Naive thymus-derived CD8-positive, alpha-beta T cell (primary cell): ENCODE measurements at places on chromosomes 7 and 10.

GRCh38 chr7:121831801-121832200, 41.2 kb upstream of the PTPRZ1 start:
- no peak overlapping the region for H3K27ac ChIP-seq
- H3K27me3 ChIP-seq: no peaks in the 10 kb centered on the region
- no peaks in the 10 kb centered on the region for H3K36me3 ChIP-seq
- DNase-seq: no peak

DNA sequence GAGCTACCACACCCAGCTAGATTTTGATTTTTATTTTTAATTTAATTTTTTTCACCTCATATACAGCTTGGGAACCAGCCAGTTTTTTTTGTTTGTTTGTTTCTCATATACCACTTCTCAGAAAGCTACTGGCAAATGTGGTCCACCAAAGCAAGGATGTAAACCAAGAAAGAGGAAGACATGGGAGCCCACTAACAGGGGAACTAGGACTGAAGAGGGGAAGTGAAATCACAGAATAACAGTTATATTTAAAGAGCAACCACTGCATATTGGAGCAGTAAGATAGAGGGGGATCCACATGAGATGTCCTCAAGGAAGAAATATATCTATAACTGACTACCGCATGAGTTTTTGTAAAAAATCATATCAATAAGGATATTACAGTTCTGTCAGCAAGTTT, 10.5 kb downstream of the CPVL start:
- no peaks in the 10 kb centered on the region for H3K36me3 ChIP-seq
- no peak overlapping the region for H3K4me3 ChIP-seq
- no peak for DNase-seq
- H3K27ac ChIP-seq: no peak overlapping the region
- no peaks in the 10 kb centered on the region for H3K4me1 ChIP-seq

DNA sequence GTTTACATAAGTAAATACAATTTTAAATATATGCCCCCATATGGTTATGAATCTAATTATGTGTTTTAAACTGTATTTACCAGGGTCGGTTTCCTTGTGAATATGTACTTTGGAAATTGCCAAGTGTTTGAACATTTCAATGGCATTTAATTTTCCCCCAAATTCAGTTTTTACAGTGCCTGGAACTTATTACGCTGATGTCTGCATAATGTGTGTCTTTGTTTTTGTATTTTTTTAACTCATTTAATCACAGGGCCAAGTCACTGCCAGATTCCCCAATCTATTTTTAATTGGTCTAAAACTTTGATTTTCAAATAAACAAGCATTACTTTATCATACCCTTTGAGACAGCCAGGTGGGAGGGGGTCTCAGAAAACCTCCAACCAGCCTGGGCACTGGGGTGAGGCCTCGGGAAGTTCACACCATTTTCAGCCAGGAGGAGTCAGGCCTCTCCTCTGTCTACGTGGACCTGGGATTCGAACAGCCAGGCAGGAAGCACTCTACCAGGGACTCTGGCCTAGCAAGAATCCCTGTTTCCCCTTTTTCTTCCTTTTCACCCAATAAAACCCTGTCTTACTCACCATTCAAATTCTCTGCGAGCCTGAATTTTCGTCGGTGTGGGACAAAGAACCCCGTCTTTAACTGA, 151.5 kb upstream of the COL1A2 start:
- DNase-seq: no peak
- peaks cover 6% of the 10 kb centered on the region for H3K27me3 ChIP-seq
- no peaks in the 10 kb centered on the region for H3K36me3 ChIP-seq
- no peak overlapping the region for H3K4me3 ChIP-seq
- H3K27ac ChIP-seq: no peak overlapping the region
- no peaks in the 10 kb centered on the region for H3K4me1 ChIP-seq

DNA sequence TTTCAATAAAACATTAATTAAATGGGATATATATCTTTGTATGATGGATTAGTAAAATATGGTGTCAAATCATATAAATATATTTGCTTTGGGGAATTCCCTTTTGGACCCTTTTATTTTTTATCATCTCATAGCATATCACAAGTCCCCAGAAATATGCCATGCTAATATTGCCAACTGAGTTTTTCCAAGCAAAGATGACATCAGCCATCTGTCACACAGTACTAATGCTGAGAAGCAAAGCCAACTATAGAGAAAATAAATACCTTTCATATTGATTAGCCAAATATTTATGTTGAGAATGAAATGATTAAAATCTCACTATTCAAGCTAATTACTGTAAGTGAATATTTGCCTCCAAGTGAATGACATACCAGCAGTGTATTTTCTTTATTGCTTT, 575.3 kb downstream of the ETV1 start:
- no peak for DNase-seq
- no peak overlapping the region for H3K4me3 ChIP-seq
- H3K4me1 ChIP-seq: no peaks in the 10 kb centered on the region
- H3K36me3 ChIP-seq: no peaks in the 10 kb centered on the region
- H3K27me3 ChIP-seq: no peaks in the 10 kb centered on the region

DNA sequence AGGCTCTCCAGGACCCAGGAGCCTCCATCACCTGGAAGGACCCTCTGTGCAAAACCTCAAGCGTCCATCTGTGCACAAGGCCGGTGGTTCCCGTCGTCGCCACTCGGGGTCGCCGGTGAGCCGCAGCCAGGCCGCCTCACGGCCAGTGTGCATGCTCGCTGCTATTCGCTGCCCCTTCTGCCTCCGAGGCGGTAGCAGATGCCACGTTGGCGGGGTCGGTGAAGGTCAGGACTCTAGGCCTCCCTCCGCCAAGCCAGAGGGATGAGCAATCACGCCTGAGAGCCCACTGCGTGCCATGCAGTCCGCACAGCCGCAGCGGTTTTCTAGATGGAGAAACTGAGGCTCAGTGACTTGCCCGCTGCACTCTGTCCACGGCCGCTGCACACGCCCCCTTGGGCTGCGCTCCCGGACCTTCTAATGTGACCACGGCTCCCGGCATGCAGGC, 5.7 kb downstream of the UPK3B start:
- no peaks in the 10 kb centered on the region for H3K36me3 ChIP-seq
- no peaks in the 10 kb centered on the region for H3K27me3 ChIP-seq
- H3K4me1 ChIP-seq: no peaks in the 10 kb centered on the region

GRCh38 chr10:70518695-70519094, 40.1 kb downstream of the PALD1 start:
- no peaks in the 10 kb centered on the region for H3K36me3 ChIP-seq
- H3K4me1 ChIP-seq: no peaks in the 10 kb centered on the region
- no peak overlapping the region for H3K27ac ChIP-seq

- H3K36me3 ChIP-seq: no peaks in the 10 kb centered on the region
- H3K27ac ChIP-seq: no peak overlapping the region
- peaks cover 11% of the 10 kb centered on the region for H3K4me1 ChIP-seq
- H3K27me3 ChIP-seq: no peaks in the 10 kb centered on the region
- no peak overlapping the region for H3K4me3 ChIP-seq
Measured at GRCh38 chr10:78992333-78992732, 76.4 kb upstream of the ZMIZ1 start.

GRCh38 chr10:44068716-44069482, 316.0 kb downstream of the CXCL12 start:
- no peaks in the 10 kb centered on the region for H3K4me1 ChIP-seq
- H3K27ac ChIP-seq: no peak overlapping the region
- no peaks in the 10 kb centered on the region for H3K36me3 ChIP-seq
- no peak overlapping the region for H3K4me3 ChIP-seq

- DNase-seq: no peak
- no peaks in the 10 kb centered on the region for H3K36me3 ChIP-seq
- H3K4me1 ChIP-seq: peaks cover 3% of the 10 kb centered on the region
Measured at GRCh38 chr7:104900525-104901239, 113.3 kb upstream of the KMT2E start.

- H3K4me3 ChIP-seq: no peak overlapping the region
- H3K27ac ChIP-seq: no peak overlapping the region
- no peak for DNase-seq
- peaks cover 39% of the 10 kb centered on the region for H3K4me1 ChIP-seq
- no peaks in the 10 kb centered on the region for H3K27me3 ChIP-seq
- H3K36me3 ChIP-seq: no peaks in the 10 kb centered on the region
Measured at GRCh38 chr10:16776896-16777295, 40.3 kb downstream of the RSU1 start.

DNA sequence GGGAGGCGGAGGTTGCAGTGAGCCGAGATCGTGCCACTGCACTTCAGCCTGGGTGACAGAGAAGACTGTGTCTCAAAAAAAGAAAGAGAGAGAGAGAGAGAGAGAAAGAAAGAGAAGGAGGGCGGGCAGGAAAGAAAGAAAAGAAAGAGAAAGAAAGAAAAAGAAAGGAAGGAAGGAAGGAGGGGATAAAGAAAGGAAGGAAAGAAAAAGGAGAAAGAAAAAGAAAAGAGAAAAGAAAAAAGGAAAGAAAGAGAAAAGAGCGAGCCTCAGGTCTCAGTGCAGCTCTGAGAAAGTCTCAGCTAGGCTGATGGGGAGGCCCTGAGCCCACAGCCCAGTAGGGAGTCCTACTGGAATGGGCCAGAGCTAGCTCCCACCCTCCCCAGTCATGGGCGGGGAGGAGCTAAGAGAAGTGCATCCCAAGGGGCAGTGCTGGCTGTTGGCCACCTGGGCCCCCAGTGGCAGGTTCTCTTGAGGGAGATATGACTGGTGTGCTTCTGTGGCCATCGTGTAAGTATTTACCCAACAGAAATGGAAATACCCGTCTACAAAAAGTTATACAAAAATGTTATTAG, 69.3 kb downstream of the ABRAXAS2 start:
- peaks cover 3% of the 10 kb centered on the region for H3K27me3 ChIP-seq
- H3K27ac ChIP-seq: no peak overlapping the region
- no peak overlapping the region for H3K4me3 ChIP-seq
- no peaks in the 10 kb centered on the region for H3K36me3 ChIP-seq

- H3K27me3 ChIP-seq: no peaks in the 10 kb centered on the region
Measured at GRCh38 chr10:59433720-59434428, 71.5 kb upstream of the FAM13C start.

- H3K4me3 ChIP-seq: peak overlapping the region; percentile 8
- no peaks in the 10 kb centered on the region for H3K36me3 ChIP-seq
- no peak for DNase-seq
- H3K4me1 ChIP-seq: peaks cover 21% of the 10 kb centered on the region
- H3K27me3 ChIP-seq: peaks cover 19% of the 10 kb centered on the region
Measured at GRCh38 chr7:150924369-150924781, 53.7 kb downstream of the KCNH2 start.

DNA sequence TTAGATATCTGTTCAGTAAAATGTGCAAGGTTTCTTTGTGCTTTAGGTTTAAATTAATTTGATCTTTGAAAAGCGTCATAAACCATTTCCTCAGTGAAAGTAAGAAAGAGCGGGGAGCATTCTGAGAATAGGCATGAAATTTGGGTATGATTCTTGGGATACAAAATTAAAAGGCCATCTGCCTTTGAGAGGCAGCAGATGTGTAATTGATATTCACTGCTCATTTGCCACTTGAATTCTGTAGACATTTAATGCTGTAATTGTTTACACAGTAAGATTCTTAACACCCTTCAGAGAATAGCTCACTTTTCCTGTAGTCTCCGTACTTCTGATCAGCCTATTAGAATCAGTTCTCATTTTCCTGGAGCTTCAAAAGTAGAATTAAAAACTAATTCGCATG, 18.7 kb downstream of the FRMD4A start:
- no peaks in the 10 kb centered on the region for H3K4me1 ChIP-seq
- H3K36me3 ChIP-seq: peaks cover 8% of the 10 kb centered on the region
- no peak overlapping the region for H3K4me3 ChIP-seq
- H3K27ac ChIP-seq: no peak overlapping the region
- H3K27me3 ChIP-seq: peaks cover 40% of the 10 kb centered on the region
